MM.1S (cell line): ENCODE measurements at places on chromosomes 16 and 17.
A peak's percentile ranks its signal among the peaks of the same experiment; 100 is the strongest.

DNA sequence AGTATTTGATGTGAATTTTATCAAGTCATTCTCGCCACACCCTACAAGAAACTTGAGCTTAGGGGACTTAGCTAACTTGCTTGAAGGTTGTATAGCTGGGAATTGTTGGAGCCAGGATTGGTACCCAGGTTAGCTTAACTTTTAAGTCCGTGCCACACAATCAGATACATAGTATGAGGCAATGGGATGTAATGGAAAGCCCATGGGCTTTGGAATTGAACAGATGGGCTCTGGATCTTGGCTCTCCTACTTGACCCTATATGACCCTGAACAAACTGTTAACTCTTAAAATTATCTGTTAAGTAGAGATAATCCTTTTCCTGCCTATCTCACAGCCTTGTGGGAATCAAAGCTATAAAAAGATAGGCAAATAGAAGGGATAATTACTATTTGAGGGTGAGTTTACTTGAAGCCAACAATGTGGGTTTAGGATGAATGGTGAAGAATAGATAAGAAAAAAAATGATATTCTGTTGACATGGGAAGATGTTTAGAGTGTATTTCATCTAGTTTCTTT is 51.9 kb upstream of the CACNG3 start:
- DNase-seq, result no peak

DNA sequence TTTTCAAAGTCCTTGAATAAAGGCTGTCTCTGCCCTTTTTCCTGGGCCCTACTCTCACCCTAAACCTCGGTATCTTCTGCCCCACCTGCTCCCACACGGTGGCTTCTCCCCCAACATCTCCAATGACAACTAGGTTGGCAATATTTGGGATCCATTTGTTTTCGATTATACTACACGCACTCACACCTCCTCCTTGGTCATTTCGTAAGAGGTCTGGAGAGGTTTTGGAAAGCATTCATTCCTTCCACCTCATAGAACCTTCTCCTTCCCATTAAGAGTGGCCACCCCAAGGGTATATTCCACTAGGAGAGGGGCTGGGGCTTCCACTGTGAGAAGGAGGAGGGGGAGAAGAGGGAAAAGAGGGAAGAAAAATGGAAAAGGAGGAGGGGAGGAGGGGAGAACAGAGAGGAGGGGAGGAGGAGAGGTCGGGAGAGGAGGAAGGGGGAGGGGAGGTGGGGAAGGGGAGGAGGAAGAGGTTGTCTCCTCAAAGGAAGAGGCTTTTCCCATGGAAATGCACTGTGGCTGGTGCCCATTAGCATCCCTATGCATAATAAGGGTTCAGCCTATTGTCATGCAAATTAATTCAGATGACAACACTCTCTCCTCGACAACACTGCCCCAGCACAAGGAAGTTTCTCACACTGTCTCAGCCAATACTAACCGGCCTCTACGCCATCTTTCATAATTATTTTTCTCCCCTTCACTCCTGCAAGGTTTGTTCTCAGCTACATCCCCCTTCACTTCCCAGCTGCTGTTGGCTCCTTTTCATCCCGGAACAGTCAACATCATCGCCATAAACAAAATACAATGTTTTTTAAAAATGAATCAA is 30.0 kb downstream of the SOX9 start:
- DNase-seq, result no peak

- DNase-seq, result no peak
Measured at GRCh38 chr17:45291171-45291805, 25.5 kb downstream of the MAP3K14 start.

GRCh38 chr16:75550211-75550662 is 5.8 kb downstream of the TMEM231 start:
- peak; percentile 39 for DNase-seq

GRCh38 chr16:84672276-84673202 is 24.2 kb downstream of the KLHL36 start:
- DNase-seq, result peak; percentile 48

GRCh38 chr16:9090101-9090959 is 1.1 kb upstream of the HAPSTR1 start:
- peak; percentile 44 for DNase-seq

DNA sequence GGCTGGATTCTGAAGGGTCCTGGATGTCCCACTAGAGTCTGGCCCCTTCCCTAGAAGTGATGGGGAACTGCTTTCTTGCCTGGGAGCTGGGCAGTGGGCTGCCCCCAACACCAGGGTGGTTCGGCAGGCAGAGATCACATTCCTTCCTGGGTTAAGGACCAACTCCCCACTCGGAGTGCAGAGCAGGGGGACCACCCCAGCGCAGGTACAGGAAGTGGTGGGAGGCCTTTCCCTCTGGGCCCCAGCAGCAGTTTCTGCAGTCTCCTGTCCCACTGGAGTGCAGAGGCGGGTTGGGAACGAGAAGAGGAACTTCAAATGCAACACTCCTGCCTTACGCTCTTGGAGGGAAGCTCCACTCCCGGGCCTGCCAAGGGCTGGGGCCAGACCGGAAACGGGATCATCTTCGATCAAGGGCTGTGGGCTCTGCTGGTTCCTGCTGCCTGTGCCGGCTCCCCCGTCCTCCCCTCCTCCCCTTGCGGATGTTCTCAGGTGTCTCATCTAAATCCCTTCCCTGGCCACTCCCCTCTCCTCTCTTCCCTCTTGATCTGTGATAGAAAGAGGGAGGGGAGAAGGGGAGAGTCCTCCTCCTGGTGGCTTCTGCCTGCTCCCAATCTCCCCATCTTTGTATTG is 9.0 kb upstream of the NGFR start:
- no peak for DNase-seq

DNA sequence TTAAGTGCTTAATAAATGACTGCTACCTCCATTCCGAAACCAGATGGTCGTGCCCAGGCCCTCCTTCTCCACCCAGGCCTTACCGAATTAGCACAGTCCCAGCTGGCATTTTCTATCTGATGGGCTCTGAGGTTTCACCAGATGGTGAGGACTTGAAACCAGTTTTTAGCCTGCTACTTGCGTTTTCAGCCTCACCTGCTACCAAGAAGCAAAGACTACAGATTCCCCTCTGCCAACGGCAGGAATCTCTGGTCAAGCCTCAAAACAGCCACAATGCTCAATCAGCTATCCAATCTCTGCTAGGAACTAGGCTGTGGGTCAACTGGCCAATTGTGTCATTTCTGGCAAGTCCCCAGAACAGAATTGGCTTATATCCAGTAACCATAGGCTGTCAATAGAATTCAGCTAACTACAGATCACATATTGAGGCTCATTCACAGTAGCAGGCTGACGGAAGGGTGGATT is 11.7 kb downstream of the PECAM1 start:
- DNase-seq, result peak; percentile 97

- DNase-seq, result no peak
Measured at GRCh38 chr16:78607465-78607864, 508.0 kb downstream of the WWOX start.
